ENCODE measurements at places on chromosomes 5 and 9.

- no peak for DNase-seq
Measured at GRCh38 chr9:4717815-4718214, 23.2 kb downstream of the AK3 start.

- DNase-seq: no peak
Measured at GRCh38 chr5:152427721-152428120, 22.6 kb upstream of the NMUR2 start.

- DNase-seq: no peak
Measured at GRCh38 chr9:3807601-3808000, 281.8 kb upstream of the RFX3 start.

GRCh38 chr9:108551030-108551841, 304.6 kb downstream of the ACTL7B start:
- peak; percentile 66 for DNase-seq

DNA sequence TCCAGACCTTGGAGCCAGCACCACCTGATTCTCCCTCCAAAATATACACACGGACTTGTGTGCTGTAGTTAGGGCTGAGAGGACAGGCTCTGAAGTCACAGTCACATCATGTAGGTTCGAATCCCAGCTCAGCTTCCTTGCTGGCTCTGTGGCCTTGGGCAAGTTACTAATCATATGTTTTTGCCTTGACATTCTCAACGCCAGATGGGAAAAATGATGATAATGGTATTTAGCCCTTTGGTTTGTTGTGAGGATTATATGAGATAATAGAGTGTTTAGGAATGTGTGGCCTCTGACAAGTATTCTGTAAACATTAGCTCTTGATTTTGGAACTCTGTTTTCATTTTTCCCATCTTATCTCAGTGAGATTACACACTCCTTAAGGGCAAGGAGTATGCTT, 72.5 kb downstream of the PLAC8L1 start:
- DNase-seq: no peak

GRCh38 chr5:140827704-140828361, at the start of gene PCDHA6:
Gene PCDHA6 (plus strand): TSS chr5:140827960. CDS start chr5:140828092, 132 bp downstream.
- DNase-seq: no peak

DNA sequence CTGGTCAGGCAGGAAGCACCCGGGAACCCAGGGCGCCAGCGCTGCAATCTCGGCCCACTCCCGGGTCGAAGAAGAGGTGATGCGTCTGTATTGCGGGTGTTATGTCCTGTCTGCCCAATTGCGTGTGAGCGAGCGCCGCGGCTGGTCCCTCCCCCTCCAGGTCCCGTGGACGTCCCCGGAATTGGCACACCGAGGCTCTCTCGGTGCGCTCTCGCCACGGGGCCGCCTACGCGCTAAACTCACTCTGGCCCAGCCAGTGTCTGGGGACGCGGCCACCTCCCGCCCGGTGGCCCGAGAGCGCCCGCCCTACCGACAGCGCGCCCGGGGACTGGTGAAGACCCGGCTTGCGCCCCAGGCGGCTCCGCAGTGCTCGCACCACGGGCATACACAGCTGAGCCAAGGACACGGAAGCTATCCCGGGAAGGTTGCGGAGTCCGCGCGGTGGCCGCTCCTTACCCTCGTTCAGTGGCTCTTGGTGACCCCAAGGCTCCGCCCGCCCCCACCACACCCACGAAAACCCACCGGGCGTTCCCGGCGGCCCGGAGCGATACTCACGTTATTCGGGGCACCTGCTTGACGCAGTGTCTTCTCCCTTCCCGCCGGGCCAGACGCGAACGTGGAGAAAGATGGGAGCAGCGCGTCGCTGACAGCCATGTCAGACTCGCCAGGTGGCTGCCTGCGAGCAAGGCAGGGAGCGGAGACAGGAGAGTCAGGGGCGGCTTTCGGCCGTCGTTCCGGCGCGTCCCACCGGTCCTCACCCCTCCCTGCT, 1.0 kb downstream of the KLF4 start:
- DNase-seq: no peak

DNA sequence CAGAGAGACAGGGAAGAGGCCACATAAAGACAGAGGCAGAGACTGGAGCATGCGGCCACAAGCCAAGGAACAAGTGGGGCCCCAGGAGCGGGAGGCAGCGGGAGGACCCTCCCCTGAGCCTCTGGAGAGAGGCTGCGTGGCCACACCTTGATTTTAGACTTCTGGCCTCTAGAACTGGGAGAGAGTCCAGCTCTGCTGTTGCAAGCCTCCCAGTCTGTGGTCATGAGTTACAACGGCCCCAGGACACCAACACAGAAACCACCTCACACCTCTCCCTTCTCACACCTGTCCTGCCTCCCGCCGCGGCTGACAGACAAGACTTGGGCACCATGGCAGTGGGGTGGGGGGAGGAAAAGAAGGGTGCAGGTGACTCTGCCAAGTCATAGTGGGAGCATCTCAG, 2.2 kb downstream of the INPP5E start:
- no peak for DNase-seq

- DNase-seq: no peak
Measured at GRCh38 chr9:84239343-84239742, 101.2 kb downstream of the SLC28A3 start.

DNA sequence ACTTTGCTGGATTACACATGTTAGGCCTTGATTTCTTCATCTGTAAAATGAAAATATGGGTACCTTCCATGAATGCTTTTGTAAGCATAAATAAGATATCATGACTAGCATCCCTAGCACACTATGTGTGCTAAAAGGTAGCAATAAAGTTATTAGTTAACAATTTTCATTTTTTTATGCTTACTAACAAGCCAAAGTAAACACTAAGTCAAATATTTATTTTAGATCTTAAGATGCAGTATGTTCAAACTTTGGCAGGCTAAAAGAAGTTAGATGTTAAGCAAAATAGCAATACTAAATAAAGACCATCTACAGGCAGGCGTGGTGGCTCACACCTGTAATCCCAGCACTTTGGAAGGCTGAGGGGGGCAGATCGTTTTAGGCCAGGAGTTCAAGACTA, 169.1 kb downstream of the BNC2 start:
- DNase-seq: no peak

DNA sequence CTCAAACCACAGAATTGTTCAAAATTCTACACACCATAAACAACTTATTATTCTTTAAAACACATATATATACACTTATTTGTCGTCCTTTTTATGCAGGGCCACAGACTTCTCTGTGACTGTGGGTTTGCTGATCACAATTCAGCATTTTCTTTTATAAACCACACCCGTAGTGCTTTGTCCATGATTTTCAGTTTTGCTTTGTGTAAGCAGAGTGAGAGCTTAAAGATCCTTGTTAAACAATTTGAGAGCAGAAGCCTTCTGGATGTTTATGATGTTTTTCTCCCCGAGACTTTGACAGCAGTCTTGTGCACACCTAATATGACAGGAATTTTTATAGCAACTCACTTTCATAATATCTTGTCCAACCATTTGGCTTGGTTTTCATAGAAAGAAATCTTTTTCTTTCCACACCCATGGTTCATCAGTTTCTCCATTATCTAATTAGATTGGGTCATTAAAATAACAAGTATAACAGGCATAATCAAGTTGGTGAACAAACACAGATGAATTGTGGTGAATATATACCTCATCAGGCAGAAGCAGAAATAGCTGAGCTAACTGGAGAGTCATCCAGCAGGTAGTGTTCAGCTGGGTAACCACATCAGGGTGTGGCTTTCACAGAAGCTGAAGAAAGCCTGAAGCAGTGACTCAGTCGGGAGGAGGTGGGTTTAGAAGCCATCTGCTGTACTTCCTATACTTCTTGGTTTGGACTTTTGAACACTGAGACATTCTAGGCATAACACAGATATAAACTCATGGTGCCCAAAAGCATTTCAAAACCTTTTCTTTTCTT, 232.8 kb downstream of the DOCK8 start:
- no peak for DNase-seq

DNA sequence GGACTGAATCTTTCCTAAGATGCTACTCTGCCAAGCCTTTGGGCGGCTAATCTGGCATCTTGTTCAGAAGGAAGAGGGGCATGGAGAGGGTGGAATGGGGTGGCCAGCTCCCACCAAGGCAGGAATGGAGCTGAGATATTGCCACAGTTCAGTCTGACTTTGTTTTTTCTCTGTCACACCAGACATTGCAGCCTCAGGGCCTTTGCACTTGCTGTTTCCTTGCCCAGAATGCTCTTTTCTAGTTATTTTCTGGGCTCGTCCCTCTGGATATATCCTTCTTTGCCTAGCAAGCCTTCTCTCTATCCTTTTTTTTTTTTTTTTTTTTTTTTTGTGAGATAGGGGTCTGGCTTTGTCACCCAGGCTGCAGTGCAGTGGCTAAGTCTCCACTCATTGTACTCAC, 40.8 kb downstream of the ZNF618 start:
- no peak for DNase-seq

- no peak for DNase-seq
Measured at GRCh38 chr5:85990998-85991397, 626.7 kb upstream of the COX7C start.

GRCh38 chr9:126703002-126703865, 89.5 kb downstream of the LMX1B start:
- no peak for DNase-seq

DNA sequence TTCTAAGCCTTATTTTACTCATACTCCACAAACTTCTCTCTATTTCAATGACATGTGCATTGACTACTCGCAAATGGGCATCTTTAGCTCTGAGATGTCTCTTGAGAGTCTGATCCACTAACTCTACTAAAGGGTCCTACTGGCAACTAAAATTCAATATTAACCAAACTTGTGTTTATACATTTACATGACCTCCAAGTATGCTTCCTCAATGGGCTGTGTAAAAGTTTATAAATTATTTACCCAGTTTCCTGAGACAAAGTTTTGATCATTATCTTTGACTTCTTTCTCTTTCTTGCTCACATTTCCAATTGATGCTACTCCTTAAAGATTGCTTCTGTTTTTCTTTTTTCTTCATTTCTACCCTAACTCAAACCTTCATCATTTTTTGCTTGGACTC, 510.1 kb upstream of the DAB2 start:
- DNase-seq: no peak

DNA sequence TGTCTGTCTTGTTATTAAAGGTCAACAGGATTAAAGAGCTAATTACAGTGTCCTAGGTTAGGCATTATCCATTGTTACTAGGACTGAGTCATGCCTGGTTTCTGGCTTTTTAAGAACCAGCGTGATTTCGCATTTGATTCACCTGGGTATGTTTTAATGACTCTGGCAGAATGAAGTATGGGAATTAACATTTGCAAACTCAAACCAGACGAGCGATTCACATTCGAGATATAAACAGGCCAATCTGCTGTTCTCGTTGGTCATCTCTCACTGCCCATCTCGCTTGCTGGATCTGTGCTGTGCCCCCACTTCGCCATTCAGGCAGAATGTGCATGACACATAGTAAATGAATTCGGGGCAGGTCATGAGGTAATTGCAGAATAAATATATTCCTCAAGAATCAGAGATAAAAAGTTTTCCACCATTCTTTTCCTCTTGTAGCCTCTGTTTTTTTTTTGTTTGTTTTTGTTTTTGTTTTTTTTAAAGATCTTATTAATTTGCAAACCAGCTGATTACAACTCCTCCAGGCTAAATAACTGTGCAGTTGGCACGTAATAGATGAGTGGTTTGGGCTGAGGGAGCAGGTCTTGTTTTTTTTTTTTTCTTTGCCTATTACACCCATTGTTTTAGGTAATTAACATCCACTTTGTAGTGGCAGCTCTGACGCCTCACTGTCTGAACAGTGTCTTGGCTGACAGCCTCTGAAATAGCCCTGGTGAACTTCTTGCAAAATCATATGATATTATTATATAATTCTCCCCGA, 313.5 kb upstream of the MSX2 start:
- no peak for DNase-seq

DNA sequence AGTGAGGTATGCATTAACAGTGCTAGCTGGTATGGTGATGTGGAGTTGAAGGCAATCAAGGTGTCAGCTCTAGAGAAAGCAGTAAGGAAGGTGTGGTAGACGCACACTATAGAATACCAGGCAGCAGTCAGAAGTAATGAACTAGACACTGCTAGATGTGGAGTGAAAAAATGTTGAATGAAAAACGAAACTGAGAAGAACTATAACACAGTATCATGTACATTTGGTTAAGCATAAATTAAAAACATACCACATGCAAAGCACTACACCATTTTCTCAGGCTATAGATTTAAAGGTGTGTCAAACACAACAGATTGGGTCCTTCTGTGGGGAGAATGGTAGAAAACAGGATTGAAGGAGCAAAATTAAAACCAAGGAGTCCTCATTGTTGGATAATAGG, 15.4 kb downstream of the ZNF622 start:
- no peak for DNase-seq

GRCh38 chr9:35658137-35658967, at the start of gene CCDC107:
Gene CCDC107 (plus strand): TSS chr9:35658292. CDS start chr9:35658380, 88 bp downstream.
- no peak for DNase-seq

DNA sequence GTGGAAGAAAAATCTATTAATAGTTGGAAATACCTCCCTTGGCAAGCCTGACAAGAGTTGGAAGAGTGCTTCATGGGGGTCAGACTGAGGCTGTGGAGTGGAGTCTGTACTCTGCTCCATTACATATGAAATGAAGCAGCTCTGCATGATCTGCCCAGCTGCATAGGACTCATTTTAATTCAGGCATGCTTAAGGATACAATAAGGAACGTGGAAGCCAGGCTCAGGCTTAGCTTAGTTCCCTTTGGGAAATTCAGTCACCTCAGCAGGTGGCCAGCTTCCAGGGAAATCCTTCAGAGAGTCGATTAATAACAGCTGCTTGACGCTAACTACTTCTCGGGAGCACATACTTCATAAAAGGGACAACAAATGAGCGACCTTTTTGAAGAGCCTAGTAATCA, 1672.9 kb upstream of the WWC1 start:
- no peak for DNase-seq

DNA sequence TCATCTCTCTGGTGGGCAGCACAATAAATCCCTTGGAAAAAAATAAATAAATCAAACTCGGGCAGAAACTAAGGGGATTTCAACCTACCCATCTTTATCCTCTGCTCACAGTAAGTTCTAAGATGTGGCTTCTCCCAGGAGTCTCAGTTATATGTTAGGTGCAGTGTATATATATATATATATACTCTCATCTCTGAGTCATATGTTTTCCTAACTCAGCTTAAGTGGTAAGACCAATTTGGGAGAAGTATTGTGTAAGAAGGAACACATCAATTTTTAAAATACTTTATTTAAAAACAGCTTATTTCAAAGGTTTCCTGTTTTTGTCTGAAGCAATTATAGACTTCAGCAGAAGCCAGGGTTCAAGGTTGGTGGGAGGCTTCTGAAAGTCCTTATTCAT, 20.3 kb upstream of the OSMR start:
- no peak for DNase-seq

DNA sequence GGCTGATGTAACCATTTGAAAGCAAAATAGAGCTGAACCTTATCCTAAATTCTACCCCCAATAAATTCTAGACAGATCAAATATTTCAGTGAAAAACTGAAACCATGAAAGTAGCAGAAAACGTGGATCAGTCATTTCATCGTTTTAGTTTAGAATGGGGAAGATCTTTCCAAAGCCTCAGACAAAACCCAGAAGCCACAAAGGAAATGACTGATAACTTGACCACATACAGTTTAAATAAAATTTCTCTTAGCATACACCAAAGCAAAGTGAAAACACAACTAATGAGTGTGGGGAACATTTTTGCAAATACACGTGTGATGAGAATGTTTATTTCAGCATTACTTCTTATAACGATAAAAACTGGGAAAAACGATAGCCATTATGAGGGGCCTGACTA, 284.8 kb downstream of the ADGRV1 start:
- no peak for DNase-seq

- DNase-seq: no peak
Measured at GRCh38 chr5:167967494-167968177, 323.8 kb upstream of the WWC1 start.

Measured in NCI-H1436 treated with DMSO at 0.1 percent for 48 hours (cell line).